ENCODE measurements at places on chromosomes 6 and 20.

- DNase-seq, result no peak
Measured at GRCh38 chr20:50536333-50536732, 26.1 kb downstream of the PTPN1 start.

GRCh38 chr20:49676581-49677291, 36.9 kb downstream of the B4GALT5 start:
- no peak for DNase-seq

- DNase-seq, result no peak
Measured at GRCh38 chr6:69818223-69818930, 21.6 kb upstream of the LMBRD1 start.

- DNase-seq, result no peak
Measured at GRCh38 chr6:117456998-117457397, 25.5 kb upstream of the DCBLD1 start.

DNA sequence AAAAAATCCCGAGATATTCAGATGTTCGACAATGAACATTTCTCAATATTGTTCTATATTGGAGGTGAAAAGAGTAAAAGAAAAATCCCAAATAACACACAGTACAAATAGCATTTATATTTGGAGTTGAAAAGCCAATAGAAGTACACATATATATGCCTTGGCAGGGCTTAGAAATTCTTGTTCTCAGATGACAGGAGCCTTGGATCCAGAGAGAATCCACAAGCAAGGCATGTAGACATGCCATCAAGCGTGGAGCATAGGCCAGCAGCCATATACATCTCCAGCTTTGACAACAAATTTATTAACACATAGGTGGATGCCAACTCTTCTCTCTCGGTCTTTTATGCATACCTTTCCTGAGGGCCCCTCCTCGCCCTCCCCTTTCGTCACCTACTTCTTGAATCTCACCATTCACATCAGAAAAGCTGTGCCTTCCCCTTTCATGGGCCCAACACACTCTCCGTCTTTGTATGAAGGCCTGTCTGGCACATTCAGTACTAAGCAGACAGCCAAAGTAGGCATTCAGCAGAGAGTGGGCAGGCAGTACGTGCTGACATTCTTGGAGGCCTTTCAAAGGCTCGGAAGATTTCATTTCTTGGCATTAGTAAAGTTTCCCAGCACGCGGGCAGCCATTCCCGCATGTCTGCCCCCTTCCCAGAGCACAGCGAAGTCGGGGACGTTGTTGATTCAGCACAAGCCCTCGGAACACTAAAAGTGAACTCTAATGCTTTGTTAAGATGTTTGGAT, 18.2 kb downstream of the NEDD9 start:
- DNase-seq, result no peak

DNA sequence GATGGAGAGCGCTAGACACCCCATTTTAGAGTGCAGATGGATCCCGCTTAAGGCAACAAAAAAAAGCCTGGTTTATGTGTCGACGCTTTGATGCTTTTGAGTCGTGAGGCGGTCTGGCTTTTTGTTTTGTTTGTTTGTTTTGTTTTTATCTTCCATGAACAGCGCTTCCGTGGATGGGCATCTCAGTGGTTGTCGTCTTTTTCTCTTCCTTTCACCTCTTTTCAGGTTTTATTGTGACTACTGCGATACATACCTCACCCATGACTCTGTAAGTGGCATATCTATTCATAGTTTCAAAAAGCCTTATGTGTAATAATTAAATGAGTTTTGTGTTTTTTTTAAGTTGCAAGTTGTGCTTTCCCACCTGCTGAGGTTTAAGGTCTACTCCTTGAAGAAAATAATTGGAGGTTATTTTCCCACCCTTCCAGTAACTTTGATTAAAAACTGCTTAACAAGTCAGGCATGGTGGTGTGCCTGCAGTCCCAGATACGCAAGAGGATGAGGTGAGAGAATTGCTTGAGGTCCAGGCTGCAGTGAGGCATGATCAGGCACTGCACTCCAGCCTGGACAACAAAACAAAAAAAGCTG, 476 bp downstream of the SNRPC start:
- DNase-seq, result no peak

- peak; percentile 88 for DNase-seq
Measured at GRCh38 chr6:150930841-150931240, 65.3 kb downstream of the MTHFD1L start.

DNA sequence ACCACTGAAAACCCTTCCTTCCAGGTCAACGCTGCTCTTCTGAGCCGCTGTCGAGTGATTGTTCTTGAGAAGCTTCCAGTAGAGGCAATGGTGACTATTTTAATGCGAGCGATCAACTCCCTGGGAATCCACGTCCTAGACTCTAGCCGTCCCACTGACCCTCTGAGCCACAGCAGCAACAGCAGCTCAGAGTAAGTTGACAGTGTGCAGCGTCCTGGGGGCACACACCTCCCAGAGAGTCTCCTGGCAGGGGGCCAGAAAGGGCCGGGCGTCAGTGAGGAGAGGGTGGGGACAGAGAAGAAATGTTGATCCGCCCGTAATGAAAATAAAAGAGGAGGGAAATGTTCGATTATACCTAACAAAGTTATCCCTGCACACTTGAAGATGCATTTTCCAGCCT, 5.0 kb downstream of the WRNIP1 start:
- DNase-seq, result no peak

DNA sequence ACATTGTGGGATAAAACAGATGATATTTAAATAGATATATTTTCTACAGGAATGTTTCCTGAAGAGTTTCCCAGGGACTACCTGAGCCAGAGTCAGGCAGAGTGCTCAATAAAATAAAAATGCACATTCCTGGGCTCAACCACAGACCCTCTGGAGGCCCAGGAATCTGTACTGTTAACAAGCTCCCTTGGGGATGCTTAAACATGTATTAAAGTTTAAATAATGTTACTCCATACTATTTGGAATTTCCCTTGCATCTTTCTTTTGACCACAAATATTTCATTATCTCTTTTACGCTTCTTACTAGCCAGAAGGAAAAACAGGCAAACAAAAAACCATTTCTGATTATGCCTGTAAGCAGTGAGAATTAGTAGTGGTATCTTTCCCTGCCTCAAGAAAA, 42.3 kb downstream of the GPR63 start:
- DNase-seq, result no peak

DNA sequence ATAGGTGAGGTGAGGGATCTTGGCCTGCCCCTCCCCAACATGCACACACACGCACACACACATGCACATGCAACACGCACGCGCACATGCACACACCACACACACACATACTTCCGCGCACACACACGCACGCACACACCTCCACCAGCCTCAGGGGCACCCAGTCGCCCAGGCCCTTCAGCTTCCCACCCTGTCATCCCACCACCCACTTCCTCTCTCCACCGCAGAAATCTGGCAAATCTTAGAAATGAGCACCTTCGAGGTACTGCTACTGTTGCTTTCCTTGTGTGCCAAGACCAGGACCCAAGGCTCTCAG, 1.2 kb downstream of the SPDEF start:
- no peak for DNase-seq

GRCh38 chr6:18536591-18537055, 149.5 kb downstream of the RNF144B start:
- no peak for DNase-seq

GRCh38 chr6:16804546-16805242, 43.4 kb upstream of the ATXN1 start:
- DNase-seq, result no peak

- DNase-seq, result peak; percentile 21
Measured at GRCh38 chr6:16635810-16636602, 125.3 kb downstream of the ATXN1 start.

- no peak for DNase-seq
Measured at GRCh38 chr6:63530182-63530581, 42.1 kb upstream of the LOC128125822 start.

DNA sequence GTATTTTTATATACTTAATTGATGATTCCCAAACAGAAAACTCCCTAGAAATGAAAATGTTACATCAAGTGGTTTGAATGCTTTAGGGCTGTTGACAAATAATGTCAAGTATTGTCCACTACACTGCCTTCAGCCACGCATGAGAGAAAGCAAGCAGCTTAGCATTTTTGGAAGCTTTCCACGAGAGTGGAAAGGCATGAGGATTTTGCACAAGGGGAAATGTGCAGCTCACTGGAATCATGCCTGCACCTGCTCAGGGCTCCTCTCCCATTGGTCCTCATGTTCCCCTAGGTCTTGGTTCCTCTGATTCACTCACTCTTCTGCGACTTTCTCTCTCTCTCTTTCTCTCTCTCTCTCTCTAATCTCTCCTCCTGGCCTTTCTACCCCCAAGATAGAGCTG, 439.5 kb upstream of the CDH4 start:
- DNase-seq, result no peak

DNA sequence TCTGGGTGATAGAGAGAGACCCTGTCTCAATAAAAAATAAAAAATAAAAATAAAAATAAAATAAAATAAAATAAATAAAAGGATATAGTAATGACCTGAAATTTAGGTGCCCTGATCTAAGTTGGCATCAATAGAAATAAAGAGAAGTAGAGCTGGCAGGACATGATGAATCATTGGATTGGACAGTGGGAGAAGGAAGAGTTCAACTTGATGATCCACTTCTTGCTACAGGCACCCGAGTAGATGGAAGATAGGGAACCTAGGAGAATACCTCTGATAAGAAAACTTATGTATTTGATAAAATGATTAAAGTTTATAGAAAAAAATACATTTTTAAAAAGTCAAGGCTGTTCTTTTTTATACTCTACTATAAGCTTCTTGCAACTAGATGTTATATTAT, 79.0 kb downstream of the ADTRP start:
- DNase-seq, result no peak

DNA sequence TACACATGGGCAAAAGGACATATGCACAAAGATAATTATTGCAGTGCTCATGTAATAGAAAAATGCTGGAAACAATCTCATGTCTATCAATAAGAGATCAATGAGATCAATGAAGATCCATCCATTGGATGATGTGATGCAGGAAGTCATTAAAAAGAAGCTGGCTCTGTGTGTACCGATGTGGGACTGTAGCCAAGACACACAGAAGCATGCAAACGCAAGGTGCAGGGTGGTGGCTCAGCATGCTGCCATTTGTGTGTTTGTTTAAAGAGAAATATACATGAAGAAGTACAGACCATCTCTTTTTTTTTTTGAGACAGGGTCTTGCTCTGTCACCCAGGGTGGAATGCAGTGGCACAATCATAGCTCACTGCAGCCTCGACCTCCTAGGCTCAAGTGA, 33.1 kb upstream of the KCNB1 start:
- no peak for DNase-seq

DNA sequence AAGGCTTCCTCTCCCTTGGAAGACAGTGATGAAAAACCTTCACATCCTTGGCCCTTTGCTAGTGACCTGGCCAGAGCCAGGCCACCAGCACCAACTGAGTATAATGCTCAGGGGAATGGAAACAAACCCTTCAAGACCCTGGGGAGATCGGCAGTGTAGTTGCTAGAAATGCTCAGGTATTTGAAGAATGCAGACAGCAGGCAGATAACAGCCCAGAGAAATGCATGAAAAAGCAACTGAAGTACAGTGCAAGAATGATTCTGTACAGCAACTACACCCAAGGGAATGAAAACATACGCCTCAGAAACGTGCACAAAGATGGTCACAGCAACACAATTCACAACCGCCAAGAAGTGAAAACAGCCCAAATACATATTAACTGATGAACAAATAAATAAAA, 41.1 kb downstream of the PPP1R3G start:
- no peak for DNase-seq

DNA sequence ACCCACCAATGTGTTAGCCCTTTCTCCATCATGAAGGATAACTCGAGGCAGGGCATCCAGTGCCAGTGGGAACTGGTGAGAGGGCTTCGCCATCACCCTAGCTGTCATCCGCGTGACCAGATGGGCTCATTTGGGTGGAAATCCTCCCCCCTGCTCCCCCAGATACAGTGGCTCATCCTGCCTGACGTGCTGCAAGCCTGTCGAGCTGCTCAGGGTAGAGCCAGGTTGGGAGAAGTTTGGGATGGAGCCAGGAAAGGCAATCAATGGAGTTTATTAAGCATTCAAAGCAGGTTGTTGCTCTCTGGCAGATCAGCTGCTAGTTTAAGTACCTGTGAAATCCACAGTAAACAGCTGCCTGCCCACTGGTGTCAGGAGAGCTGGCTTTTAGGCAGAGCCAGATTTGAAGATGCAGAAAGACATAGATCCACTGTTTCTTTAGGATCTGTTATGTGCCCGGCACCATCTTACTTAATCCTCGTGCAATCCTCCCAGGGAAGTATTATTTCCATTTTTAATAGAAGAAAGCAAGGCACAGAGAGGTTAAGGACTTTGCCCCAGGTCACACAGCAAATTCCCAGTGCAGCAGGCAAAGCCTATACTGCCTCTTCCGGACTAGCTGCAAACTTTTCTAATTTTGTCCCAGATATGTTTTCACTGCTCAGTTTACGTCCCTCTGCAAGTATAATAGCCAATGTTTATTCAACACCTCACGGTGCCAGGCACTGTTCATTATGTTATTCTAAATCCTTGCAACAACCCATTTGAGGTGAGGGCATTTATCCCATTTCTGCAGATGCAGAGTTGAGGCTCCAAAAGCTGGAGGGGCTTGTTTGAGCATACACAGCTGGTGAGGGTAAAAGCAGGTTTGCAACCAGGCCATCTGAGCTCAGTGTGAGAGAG, 54.1 kb upstream of the KCNG1 start:
- no peak for DNase-seq

GRCh38 chr6:56093776-56094175, 153.6 kb downstream of the COL21A1 start:
- DNase-seq, result no peak

- no peak for DNase-seq
Measured at GRCh38 chr6:129105793-129106192, 222.9 kb downstream of the LAMA2 start.

- DNase-seq, result no peak
Measured at GRCh38 chr6:37845026-37845911, 25.7 kb downstream of the ZFAND3 start.

DNA sequence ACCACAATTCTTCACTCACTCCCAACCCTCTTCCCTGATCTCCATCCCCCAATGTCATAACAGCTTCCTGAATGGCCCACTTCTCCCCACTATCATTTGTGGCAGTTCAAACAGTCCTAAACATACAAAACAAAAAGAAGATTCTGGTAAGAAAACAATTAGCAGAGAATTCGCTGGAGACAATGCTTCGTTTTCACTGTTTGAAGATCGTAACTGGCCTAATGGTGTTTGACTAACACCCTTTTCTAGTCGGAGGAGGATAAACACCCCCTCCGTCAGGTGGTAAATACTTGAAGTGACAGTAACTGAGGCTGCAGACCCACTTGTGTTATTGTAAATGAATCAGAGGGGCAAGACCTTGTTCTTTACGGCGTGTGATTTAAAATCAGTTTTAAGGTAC, 3.8 kb downstream of the EYA2 start:
- no peak for DNase-seq

GRCh38 chr6:27547157-27548075, 74.5 kb upstream of the ZNF184 start:
- no peak for DNase-seq

DNA sequence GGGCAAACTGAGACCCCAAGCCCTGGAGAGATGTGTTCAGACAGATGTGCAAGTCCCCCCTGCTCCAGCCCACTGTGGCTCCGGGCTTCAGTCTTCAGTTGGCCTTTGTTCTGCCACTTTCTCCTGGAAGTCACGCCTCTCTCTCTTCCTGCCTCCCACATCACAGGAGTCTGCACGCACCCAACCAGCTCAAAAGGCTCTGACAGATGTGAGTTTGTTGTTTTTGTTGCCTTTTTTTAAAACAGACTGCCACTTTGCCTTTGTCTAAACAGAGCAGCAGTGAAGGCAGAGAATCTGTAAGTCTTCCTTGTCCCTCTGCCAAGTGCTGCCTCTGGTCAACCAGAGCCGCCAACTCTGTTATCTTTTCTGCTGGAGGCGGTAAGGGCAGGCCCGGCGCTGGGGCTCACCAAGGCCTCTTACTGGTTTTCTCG, 149.7 kb downstream of the TFAP2C start:
- no peak for DNase-seq

- no peak for DNase-seq
Measured at GRCh38 chr6:170291271-170292110, 613 bp upstream of the DLL1 start.
